ENCODE measurements at places on chromosomes 3 and 15.

DNA sequence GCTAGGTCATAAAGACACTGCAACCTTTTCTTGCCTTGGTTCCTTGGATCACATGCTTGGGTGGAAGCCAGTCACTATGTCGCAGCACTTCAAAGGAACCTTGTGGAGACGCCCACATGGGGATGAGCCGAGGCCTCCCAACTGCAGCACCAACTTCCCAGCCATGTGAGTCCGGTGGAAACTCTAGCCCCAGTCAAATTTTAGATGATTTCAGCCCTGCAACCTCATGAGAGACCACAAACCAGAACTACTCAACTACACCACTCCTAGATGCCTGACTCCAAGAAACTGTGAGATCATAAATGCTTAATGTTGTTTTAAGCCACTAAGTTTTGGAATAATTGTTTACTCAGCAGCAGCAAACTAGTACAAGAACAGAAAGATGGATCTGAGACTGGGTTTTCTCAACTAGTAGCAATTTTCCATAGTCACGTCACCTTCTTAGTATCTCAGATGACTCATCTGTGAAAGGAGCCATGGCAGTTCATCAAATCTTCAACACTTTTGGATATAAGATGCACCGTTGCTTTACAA, 86.5 kb downstream of the MB21D2 start:
- DNase-seq, result peak; percentile 68

DNA sequence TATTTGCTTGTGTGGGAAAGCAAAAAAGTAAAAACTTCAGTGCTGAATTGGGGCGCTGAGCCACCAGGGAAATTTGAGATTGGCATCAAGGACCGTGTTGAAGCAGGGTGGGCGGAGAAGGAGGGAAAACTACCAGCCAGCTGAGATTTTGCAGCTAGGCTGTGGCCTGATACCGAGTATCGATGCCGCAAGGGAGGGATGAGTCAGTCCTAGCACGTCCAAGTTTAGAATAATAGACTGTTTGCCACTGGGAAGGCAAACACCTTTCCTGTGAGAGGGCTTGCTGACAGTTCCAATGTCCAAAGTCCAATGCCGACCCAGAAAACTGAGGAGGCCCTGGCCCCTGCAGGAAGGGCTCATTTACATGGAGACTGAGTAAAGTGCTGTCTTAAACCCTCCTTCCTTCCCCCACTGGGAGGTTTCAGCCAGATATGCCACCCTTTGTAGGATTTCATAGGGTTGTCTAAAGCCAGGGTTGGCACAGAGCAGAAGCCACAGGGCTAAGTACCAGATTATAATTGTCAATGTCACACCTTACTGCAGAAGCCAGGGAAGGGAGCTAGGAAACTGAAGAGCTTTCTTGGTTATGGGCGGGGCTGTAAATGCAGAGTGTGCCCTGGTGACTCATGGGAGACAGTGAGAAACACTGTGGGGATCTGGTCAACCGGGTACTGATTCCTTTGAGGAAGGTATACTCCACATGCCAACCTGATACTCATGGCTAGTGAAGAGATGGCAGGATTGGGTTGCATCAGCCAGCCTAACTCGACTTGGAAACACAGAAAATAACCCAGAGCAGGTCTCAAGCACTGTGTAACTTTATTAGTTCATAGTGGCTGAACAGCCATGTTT, 28.4 kb upstream of the PIK3CB start:
- peak; percentile 90 for DNase-seq

GRCh38 chr3:36943601-36944000, 1.3 kb downstream of the TRANK1 start:
- DNase-seq, result no peak

- no peak for DNase-seq
Measured at GRCh38 chr3:14594234-14594633, 54.1 kb upstream of the GRIP2 start.

DNA sequence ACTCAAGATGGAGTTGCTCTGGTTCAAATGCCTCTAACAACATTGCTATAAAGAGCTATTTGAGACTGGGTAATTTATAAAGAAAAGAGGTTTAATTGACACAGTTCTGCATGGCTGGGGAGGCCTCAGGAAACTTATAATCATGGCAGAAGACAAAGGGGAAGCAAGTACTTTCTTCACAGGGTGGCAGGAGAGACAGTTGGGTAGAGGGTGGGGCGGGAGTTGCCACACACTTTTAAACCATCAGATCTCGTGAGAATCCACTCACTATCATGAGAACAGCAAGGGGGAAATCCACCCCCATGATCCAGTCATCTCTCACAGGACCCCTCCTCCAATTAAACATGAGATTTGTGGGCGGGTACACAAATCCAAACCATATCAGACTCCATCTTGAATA, 30.7 kb downstream of the MAP2K5 start:
- DNase-seq, result no peak

DNA sequence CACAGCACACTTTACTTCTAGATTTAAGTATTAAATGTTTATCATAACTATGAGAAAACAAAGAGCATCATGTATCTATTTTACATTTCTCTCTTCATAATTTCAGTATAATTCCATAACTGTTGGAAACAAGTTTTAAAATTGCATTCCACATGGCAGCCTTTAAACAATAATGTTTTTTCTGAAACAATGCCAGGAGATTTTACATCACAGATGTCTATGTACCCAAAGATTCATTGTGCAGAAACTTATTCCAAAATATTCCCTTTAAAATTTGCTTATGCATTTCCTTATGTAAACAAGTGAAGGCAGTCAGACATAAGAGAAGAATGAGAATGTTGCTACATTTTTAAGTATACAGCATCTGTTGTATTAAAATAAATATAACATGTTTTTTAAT, 324.9 kb upstream of the COL8A1 start:
- no peak for DNase-seq

- peak; percentile 72 for DNase-seq
Measured at GRCh38 chr3:166889241-166889640, 490.9 kb downstream of the ZBBX start.
